Right atrium auricular region (tissue), 2 donors: ENCODE measurements at places on chromosomes 2 and 18. TPM values are rescaled to one million over a fixed set of nuclear protein-coding genes. Genes with fewer than 3 reads are reported as not detected.

DNA sequence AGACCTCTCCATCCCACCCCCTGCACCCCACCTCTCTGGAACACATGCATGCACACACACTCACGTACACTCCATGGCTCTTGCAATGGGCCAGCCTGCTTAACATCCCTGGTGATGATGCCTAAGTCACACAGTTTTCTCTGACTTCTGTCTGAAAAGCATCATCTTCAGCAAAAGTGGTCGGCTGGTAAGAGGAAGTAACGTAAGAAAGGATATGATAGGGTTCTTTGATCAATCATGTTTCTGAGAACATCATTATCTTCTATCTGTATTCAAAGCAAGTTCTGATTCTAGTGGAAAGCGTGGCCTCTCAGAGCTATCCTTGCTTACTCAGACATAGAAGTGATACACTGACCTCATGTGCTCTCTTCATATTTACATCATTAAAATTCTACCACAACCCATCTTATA lies 11.4 kb upstream of the NDUFV2 start:
- H3K27ac ChIP-seq: no peak overlapping the region
- DNase-seq: no peak
- H3K4me1 ChIP-seq: no peaks in the 10 kb centered on the region
- H3K27me3 ChIP-seq: no peaks in the 10 kb centered on the region

Gene IL1RL1
- total RNA-seq: 65.3 TPM

DNA sequence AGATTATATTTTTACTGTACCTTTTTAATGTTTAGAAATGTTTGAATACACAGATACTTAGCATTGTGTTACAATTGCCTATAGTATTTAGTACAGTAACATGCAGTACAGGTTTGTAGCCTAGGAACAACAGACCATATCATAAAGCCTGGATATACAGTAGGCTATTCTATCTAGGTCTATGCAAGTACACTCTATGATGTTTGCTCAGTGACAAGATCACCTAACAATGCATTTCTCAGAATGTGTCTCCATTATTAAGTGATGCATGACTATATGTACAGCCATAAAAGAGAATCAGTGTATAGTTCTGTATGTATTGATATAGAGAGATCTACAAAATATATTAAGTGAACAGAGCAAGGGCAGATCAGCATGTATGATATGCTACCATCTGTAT lies 616.4 kb downstream of the XIRP2 start:
- H3K4me1 ChIP-seq: no peaks in the 10 kb centered on the region
- H3K27ac ChIP-seq: no peak overlapping the region
- H3K4me3 ChIP-seq: no peak overlapping the region
- no peaks in the 10 kb centered on the region for H3K36me3 ChIP-seq
- no peak for DNase-seq

Gene LAMA1
- 0.15 TPM for total RNA-seq

GRCh38 chr2:149027590-149028250 lies 10.8 kb upstream of the LYPD6B start:
- H3K36me3 ChIP-seq: no peaks in the 10 kb centered on the region
- H3K27me3 ChIP-seq: no peaks in the 10 kb centered on the region
- H3K27ac ChIP-seq: no peak overlapping the region
- DNase-seq: no peak
- H3K4me3 ChIP-seq: no peak overlapping the region

DNA sequence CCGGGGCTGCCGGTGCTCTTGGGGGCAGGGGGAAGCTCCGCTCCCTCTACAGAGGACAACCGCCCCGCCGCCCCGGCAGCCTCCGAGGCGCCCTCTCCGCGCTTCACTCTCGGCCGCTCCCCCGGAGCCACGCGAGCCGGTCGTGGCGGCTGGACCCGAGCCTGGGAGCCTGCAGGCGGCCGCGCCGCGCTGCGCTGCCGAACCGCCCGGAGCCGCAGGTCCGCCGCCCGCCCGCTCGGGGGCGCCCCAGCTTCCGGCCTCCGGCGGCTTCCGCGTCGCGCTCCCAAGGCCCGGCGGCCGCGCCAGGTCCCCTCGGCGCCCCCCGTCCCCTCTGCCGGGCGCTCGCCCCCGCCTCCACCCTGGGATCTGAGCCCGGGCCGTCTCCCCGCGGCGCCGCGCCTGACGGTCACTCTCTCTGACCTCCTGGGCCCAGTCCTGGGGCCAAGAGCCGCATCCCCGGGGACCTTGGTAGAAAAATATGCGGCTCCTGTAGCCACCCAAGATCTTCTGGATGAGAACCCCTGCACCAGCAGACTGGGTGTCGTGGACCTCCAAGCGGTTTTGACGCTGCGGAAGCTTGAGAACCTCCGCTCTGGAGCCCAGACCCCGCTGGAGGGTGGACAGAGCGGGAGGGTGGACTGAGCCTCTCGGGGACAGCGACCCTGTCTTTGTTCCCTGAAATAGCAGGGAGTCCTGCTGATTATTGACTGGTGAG lies 44.3 kb downstream of the SERTAD2 start:
- peak overlapping the region; percentile 76 for H3K27ac ChIP-seq
- no peaks in the 10 kb centered on the region for H3K27me3 ChIP-seq
- H3K4me1 ChIP-seq: peaks cover 14% of the 10 kb centered on the region
- DNase-seq: peak; percentile 58
- H3K4me3 ChIP-seq: peak overlapping the region; percentile 65

- no peak for DNase-seq
- H3K27ac ChIP-seq: no peak overlapping the region
- H3K36me3 ChIP-seq: no peaks in the 10 kb centered on the region
- no peak overlapping the region for H3K4me3 ChIP-seq
- no peaks in the 10 kb centered on the region for H3K4me1 ChIP-seq
These were observed 338.8 kb upstream of the ID2 start for GRCh38 chr2:8343031-8343430.

Gene THSD7B
- total RNA-seq: 0.07 TPM

Gene SP140L
- total RNA-seq: 3.2 TPM

GRCh38 chr2:12718711-12719399 lies 2.1 kb downstream of the TRIB2 start:
- H3K4me1 ChIP-seq: peaks cover 58% of the 10 kb centered on the region
- H3K36me3 ChIP-seq: peaks cover 11% of the 10 kb centered on the region
- peak overlapping the region; percentile 72 for H3K4me3 ChIP-seq
- H3K27ac ChIP-seq: peak overlapping the region; percentile 93
- no peak for DNase-seq

Gene TRIM43
- total RNA-seq: not detected

Gene MERTK
- total RNA-seq: 4.9 TPM

DNA sequence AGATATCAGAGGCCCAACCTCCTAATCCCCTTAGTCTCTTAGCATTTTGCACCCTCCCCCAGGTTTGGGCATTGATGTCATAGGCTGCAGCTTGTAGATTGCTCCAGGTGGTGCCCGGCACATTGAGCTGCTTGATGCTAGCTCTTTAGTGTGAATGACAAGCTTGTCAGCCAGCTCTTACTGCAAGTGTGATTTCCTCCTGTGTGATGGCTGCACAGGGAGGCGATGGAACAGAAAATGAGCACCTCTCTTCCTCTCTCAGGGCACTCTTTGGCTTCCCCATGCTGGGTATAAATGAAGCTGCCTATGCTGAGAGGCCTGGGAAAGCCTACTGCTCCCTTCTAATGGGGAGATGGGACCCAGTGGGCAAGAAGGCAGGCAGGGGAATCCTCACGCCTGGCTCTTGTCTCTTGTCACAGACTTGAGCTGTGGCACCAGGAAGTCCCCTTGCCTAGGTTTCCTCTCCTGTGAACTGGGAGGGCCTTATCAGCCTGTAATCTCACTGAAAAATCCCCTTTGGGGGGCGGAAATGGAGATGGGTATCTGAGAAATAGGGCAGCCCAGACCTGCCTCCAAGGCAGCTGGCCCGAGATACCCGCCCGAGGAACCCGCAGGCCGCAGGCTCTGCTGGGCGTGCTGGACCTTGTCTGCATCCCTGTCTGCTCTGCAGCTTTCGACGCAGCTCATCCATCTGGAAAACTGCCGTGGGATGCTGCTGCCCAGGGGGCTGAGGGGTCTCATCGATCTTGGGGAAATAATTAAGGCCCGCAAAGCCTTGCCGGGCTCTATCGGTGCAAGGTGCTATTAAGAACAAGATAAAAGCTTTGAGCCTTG lies 163.5 kb upstream of the CXCR4 start:
- H3K27ac ChIP-seq: no peak overlapping the region
- no peaks in the 10 kb centered on the region for H3K27me3 ChIP-seq
- no peaks in the 10 kb centered on the region for H3K4me1 ChIP-seq
- no peak for DNase-seq

- no peaks in the 10 kb centered on the region for H3K4me1 ChIP-seq
- DNase-seq: no peak
- no peaks in the 10 kb centered on the region for H3K27me3 ChIP-seq
- no peaks in the 10 kb centered on the region for H3K36me3 ChIP-seq
- no peak overlapping the region for H3K27ac ChIP-seq
- H3K4me3 ChIP-seq: no peak overlapping the region
These were observed 376.6 kb upstream of the TRIB2 start for GRCh38 chr2:12340164-12340563.

Gene CSRNP3
- 1.3 TPM for total RNA-seq

DNA sequence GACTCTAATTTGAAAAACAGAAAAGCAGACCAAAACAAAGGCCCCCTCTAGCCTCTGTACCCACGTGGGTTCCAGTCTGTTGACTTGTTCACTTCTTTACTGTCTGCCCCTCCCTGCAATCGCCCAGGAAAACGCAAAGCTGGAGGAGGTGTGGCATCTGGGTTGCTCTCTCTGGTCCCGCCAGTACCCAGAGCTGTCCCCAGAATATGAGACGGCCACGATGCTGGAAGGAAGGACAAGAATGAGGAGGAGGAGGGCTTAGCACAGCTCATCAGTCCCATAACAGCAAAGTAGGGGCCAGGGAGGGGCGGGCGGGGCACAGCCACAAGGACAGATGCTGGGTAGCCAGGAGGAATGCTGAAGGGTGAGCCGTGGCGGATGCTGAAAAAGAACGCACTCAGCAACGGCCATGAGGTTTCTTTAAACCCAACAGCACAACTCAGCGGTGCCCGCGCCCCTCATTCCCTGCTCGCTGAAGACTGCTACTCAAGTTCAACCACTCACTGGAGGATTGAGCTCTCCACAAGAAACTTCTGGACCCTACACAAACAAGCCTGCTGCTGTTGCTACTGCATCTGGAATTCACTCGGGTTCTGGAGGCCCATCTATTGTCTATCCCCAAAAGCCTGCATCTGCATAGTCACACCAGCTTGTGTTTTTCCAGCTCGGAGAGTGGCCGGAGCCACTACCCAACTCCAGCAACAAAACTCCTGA lies 187.7 kb downstream of the HDAC4 start:
- no peak overlapping the region for H3K4me3 ChIP-seq
- no peak for DNase-seq
- peak overlapping the region; percentile 26 for H3K27ac ChIP-seq
- no peaks in the 10 kb centered on the region for H3K36me3 ChIP-seq
- no peaks in the 10 kb centered on the region for H3K27me3 ChIP-seq
- H3K4me1 ChIP-seq: peaks cover 42% of the 10 kb centered on the region

- no peak overlapping the region for H3K4me3 ChIP-seq
- H3K36me3 ChIP-seq: no peaks in the 10 kb centered on the region
- H3K4me1 ChIP-seq: no peaks in the 10 kb centered on the region
- no peaks in the 10 kb centered on the region for H3K27me3 ChIP-seq
- no peak for DNase-seq
These were observed 19.5 kb upstream of the DTNB start for GRCh38 chr2:25692737-25693445.

DNA sequence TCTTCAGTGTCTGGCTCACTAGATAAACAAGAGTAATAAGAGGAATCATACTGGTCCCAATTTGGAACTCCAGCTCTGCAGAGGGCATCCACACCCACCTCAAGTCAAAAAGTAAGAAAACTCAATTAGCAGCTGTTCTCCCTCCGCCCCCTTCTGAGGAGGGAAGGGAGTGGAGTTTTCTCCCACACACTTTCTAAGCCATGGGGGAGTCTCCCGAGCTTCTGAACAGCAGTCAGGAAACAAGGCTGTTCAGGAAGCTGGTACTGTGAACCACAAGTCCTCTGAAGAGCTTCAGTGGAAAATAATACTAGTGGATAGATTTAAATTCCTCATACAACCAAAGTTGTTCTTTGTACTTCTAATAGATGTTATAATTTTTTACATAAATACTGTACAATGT lies 32.9 kb upstream of the SPTBN1 start:
- H3K4me3 ChIP-seq: no peak overlapping the region
- no peaks in the 10 kb centered on the region for H3K27me3 ChIP-seq
- DNase-seq: no peak
- no peak overlapping the region for H3K27ac ChIP-seq
- no peaks in the 10 kb centered on the region for H3K4me1 ChIP-seq

- H3K27me3 ChIP-seq: no peaks in the 10 kb centered on the region
- no peaks in the 10 kb centered on the region for H3K4me1 ChIP-seq
- H3K27ac ChIP-seq: no peak overlapping the region
- H3K36me3 ChIP-seq: no peaks in the 10 kb centered on the region
- no peak overlapping the region for H3K4me3 ChIP-seq
- no peak for DNase-seq
These were observed 159.8 kb downstream of the ZNF385B start for GRCh38 chr2:179701524-179702110.

Gene RGPD4
- total RNA-seq: not detected

Gene IL36RN
- not detected for total RNA-seq

DNA sequence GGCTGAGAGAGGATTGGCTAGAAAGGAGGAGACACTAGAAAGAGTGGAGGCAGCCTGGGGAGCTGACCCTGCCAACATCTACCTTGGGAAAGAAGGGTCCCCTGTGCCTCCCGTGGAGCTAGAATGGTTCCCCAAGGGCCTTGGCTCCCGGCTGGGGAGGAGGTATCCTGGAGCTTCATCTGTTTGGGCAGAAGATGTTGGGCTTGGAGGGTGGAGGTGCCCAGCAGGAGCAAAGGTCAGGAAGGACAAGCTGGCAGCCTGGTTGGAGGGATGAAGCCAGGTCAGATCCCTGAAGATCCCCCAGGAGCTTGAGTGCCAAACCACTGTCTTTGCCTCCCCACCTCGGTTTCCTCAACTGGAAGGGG lies 2.9 kb downstream of the ATP6V1B1 start:
- no peaks in the 10 kb centered on the region for H3K36me3 ChIP-seq
- no peaks in the 10 kb centered on the region for H3K27me3 ChIP-seq
- H3K4me1 ChIP-seq: no peaks in the 10 kb centered on the region

Gene CDH7
- total RNA-seq: not detected

DNA sequence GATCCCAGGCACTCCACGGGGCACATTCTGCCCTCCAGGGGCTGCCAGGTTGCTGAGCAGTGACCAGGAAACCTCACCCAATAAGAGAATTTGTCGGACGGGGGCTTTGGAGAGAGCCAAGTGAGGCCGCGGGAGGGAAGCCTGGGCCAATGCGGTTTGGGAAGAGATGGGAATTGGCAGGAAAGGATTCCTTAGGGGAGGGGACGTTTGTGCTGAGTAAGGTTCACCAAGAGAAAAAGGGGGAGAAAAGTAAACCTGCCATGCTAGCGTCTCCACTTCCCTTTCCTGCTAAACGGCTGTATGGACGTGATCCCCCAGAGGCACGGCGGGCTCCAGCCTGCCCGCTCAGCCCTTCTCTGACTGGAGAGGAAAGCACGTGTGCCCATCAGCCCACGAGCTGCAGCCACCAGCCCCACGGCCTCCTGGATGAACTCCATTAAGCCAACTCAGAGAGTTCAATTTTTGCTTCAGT lies 194.4 kb upstream of the ID2 start:
- H3K27ac ChIP-seq: no peak overlapping the region
- no peak overlapping the region for H3K4me3 ChIP-seq
- no peak for DNase-seq
- H3K27me3 ChIP-seq: no peaks in the 10 kb centered on the region

GRCh38 chr18:41128126-41128525 lies 826.9 kb upstream of the PIK3C3 start:
- no peak for DNase-seq
- H3K4me3 ChIP-seq: no peak overlapping the region
- no peaks in the 10 kb centered on the region for H3K36me3 ChIP-seq
- H3K27ac ChIP-seq: no peak overlapping the region
- no peaks in the 10 kb centered on the region for H3K27me3 ChIP-seq
- no peaks in the 10 kb centered on the region for H3K4me1 ChIP-seq
